ENCODE measurements at places on chromosomes 1 and 21.

- no peak for DNase-seq
These were observed 281 bp upstream of the BTF3L4 start for GRCh38 chr1:52055866-52056162.

DNA sequence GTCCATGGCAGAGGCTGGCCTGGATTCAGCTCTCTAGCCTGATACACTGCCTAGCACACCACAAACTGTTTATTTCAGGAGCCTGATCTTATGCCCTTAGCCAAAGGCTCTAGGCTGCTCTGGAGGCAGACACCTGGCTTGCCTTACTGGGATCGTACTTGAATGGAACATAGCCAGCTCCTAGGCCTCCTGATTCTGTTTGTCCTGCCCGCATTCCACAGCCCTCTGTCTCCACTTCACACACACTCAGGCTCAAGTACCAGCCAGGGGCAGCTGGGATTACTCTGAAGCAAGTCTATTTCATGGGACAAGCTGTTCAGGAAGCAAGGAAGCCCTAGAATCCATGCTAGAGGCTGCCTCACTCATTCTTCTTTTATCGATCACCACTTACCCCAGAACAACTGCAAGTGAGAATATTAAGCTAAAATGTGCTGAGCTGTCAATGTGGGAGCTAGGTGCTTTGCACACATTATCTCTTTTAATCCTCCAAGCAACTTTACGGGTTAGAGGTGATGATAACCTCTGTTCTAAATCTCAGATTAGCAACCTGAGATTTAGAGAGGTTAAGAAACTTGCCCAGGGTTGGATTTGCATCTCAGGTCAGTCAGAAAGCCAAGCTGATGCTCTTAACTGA is 31.1 kb upstream of the CYP4B1 start:
- no peak for DNase-seq

DNA sequence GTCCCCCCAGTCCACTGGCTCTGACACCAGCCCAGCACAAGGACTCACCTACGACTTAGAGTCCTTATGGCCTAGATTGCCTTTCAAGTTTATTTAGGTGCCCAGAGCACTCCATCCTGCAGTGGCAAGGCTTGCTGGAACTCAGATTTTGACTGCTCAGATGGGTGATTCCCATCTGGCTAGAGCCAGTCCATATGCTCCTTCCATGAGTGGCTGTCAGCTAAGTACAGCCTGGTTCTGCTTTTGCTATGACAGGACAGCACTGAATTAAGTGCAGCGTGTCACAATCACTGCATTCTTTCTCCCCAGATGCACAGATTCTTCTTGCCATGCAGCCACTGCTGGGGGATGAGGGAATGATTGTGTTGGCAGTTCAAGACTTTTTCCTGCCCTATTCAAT is 43.8 kb downstream of the GPR52 start:
- peak; percentile 32 for DNase-seq

- no peak for DNase-seq
These were observed 414.3 kb upstream of the NR5A2 start for GRCh38 chr1:199612976-199613774.

DNA sequence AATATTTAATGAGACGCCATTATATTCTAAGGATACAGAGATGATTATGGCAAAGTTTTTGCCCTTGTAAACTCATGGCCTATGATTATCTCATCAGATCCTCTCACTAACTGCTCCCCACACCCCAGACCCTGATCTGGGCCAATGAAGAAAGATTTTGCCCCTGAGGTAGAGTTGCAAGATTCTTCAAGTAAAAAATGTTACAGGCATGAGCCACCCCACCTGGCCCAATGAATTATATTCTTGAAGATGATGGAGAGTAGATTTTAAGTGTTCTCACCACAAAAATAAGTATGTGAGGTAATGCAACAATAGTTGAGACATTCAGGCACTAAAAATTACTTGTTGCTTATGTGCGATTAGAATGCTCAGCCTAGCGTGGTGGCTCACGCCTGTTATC is 1.8 kb upstream of the CNR2 start:
- DNase-seq = no peak

DNA sequence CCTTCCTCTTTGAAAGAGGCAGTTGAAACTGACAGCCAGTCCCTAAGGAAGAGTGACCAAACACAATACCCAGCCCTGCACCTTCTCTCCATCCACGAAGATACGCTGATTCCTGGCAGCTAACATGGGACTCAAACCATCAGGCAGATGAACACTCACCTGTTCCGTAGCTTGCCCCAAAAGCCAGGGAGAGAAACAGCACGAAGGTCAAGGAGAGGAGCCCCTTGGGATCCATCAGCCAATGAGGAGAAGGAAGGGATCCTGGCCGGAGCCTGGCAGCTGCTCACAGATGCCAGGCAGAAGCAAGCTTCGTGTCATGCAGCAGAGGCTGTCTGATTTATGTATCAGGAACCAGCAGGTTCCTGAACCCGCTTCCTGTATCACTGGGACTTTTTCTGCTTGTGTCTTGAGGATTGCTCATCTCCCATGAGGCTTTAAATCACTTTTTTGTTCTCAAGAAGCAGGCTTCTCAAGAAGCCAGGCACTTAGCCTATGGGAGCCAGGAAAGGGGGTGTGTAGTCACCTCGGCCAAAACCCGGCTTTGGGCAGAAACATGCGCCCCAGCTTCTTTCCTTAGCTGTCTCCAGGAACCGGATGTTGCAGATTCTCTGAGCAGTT is at the start of gene SLAMF1:
TSS of gene SLAMF1 (minus strand) at position 334 of the 618 bp plus-strand sequence. CDS start at position 235, 99 bp downstream.
- DNase-seq = no peak
